ENCODE measurements at places on chromosomes 6 and 20. TPM values are rescaled to one million over a fixed set of nuclear protein-coding genes. Genes with fewer than 3 reads are reported as not detected.

Gene UTRN
- 86.8 TPM for total RNA-seq

Gene SLC22A16
- not detected for total RNA-seq

Gene PPP1R14C
- total RNA-seq = 0.17 TPM

Gene MCCD1
- total RNA-seq = not detected

Gene KCNK15
- 0.47 TPM for total RNA-seq

Gene C2
- 2.0 TPM for total RNA-seq
